ENCODE measurements at places on chromosomes 2 and 18.

- DNase-seq = no peak
Observed at GRCh38 chr18:35158728-35159450, 81.9 kb upstream of the ZNF397 start.

GRCh38 chr18:49698525-49699025, 114.8 kb downstream of the ACAA2 start:
- DNase-seq = no peak

DNA sequence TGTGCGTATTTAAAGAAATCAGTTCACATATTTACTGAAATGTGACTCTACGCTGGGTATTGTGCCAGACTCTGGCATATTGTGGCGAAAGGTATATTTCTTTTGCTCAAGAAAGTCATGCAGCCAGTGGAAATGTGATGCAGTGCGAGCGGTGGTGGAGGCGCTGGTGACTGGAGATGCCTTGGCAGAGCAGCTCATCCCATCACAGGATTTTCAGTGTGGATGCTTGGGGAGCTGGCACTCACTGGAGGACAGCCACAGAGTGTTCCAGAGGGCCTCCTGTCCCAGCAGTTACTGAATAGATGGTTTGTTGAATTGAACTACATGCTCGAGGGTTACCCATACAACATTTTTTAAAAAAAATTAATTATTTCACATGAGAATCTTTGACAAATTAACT, 117.6 kb downstream of the ZNF407 start:
- no peak for DNase-seq

- peak; percentile 83 for DNase-seq
Observed at GRCh38 chr2:96258166-96259022, 7.4 kb downstream of the TMEM127 start.

GRCh38 chr2:11753452-11753885, 7.0 kb downstream of the LPIN1 start:
- no peak for DNase-seq

DNA sequence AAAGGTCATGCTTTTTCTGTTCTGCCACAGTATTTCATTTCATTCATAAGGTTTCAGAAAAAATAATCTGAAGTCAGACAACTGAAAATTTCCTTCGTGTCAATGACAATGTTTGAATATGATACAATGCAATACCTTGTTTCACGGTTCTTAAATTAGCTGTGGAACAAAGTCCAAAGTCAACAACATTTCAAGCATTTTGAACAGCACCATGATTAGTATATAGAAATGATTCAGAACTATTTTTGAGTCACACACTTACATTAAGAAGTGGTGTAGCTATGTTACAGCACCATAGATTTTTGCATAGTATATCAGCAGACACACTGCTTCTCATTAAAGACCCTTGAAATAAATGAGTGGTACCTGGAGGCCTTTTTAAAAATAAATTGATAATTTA, 178.3 kb upstream of the DSEL start:
- no peak for DNase-seq

- DNase-seq = no peak
Observed at GRCh38 chr2:190446750-190447516, 38.8 kb downstream of the MFSD6 start.

GRCh38 chr2:236601316-236602202, 31.9 kb downstream of the ACKR3 start:
- no peak for DNase-seq

GRCh38 chr2:119011162-119011909, 69.3 kb downstream of the MARCO start:
- DNase-seq = peak; percentile 74

- peak; percentile 82 for DNase-seq
Observed at GRCh38 chr2:61470122-61470951, 550 bp downstream of the USP34 start.

DNA sequence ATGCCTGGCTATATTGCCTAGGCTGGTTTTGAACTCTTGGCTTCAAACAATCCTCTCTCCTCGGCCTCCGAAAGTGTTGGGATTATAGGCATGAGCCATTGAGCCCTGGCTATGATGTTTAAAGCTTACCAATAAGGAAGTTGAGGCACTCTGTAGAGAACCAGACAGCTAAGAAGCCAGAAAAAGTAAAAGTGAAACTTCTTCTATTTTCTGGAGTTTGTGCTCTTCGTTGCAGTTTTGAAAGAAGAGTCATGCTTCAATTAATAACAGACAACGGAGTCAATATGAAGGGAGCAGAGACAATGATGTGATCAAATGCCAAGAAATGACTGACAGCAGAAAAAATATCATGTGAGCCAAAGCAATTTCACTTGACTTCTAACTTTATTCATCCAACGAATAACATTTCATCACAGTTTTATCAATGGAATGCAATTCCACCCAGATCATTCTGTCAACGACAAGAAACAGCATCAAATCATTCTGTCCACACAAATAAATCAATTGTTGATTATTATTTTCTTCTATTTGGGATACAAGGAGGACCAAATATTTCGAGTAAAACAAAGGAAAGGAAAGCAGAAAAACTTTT, 175.5 kb upstream of the CELF4 start:
- no peak for DNase-seq

DNA sequence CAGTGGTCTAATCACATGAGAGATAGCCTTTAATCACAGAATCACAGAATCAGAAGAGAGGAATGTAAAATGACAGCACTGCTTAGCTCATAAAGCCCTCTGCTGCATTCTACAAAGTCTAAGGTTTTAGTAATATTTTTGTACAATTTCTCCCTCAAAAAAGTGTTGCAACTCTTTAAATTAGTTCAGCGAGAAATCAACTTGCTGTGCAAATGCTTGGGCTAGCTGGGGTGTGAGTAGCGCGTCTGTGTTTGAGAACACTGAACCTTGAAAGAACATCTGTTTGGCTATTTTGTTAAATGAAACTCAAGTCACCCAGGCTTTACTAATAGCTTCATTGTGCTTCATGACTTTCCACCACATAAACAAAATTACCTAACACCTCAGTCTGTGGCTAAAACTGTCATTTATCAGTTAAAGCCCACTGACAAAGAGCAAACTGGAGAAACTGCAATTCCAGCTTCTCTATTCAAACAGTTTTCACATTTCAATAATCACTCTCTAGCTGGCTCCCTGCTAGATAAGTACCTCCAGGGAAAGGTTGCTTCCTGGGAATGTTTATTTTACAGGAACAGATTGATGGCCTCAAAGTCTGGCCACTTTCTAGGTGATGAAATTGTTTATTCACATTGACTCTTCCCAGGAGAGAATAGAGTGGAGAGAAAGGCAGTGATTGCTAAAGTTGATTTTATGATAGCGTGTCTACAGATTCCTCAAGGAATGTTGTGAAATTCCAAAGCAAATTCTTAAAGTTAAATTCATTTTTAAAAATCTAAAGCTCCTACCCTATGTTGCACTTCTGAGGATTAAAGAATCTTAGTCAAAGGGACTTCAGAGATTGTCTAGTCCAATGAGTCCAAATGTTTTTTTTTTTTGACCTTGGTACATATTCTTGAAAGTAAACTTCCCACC, 36.0 kb upstream of the STAT1 start:
- DNase-seq = peak; percentile 42

DNA sequence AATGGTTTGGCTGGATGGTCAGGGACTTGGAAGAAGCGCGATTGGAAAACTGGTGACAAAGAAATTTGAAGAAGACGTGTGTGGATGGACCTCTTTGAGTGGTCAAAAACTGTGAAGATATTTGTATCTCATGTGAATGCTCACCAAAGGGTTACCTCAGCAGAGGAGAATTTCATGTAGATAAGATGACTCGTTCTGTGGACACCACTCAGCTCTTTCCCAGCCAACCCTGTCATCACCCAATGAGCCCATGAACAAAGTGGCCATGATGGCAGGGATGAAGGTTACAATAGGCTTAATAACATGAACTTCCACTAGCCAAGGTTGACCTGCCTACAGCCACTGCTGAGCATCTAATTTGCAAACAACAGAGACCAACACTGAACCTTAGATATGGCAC, 248.3 kb downstream of the KCNE4 start:
- DNase-seq = no peak

- no peak for DNase-seq
Observed at GRCh38 chr2:170006587-170007325, 171.2 kb upstream of the MYO3B start.

DNA sequence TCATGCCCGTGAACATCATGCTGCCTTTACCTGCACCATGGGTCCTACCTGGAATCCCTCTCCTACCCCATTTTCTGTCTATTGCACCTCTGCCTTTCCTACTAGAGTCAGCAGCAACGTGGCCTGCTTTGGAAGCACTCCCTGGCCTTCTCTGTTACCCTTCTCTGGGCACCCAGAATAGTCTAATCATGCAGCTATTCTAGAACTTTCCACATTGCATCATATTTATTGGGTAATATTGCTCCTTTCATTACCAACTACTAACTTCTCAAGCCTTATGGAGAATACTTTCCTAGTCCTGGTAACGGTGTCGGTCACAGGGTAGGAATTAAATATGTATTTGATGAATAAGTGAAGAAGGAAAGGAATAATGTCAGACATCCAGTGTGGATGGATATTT, 33.3 kb upstream of the CREG2 start:
- no peak for DNase-seq

- DNase-seq = peak; percentile 43
Observed at GRCh38 chr2:208040199-208041171, 15.2 kb upstream of the PLEKHM3 start.

GRCh38 chr2:234840336-234840735, 111.5 kb upstream of the SH3BP4 start:
- DNase-seq = no peak

- no peak for DNase-seq
Observed at GRCh38 chr2:174972924-174973323, 32.3 kb downstream of the CHN1 start.

- no peak for DNase-seq
Observed at GRCh38 chr2:162798407-162798806, 40.2 kb downstream of the KCNH7 start.

- no peak for DNase-seq
Observed at GRCh38 chr2:167785606-167786216, 461.7 kb downstream of the STK39 start.

DNA sequence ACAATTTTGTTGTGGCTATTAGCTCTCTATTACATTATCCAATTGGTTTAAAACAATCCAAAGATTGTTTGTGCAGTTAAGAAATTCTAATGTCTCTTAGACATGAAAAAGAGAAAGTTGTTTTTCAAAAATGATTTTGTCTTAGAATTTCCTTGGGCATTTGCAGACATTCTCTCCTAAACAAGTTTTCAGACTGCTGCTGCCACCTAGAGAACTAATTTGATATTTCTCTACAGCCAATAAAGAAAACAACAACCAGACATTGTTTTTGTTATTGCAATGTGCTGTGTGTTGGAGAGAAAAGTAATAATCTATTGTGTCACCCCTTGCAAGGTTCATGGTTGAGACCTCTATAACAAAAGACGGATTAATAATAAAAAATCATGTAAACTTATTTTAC, 119.0 kb upstream of the SYT4 start:
- peak; percentile 4 for DNase-seq

GRCh38 chr18:35389095-35389618, 12.0 kb upstream of the ZNF396 start:
- DNase-seq = no peak

DNA sequence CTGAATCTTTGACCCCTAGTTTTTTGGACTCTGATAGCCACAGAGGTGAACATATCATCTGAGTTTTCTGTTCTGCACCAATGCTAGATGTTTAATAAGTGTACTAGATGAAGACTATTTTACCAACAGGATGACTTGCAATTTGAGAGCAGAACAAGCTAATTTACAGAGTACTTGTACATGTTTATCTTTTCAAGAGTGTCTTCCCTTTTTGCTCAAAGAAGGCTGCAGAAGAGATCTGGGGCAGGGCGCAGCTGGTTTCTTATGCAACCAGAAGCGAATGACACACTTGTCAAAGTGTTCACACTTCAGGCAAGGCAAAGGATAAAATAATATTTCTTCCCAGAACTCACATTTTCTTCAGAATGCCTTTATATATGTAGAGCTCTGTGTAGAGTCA, 86.0 kb downstream of the VWA3B start:
- DNase-seq = no peak

DNA sequence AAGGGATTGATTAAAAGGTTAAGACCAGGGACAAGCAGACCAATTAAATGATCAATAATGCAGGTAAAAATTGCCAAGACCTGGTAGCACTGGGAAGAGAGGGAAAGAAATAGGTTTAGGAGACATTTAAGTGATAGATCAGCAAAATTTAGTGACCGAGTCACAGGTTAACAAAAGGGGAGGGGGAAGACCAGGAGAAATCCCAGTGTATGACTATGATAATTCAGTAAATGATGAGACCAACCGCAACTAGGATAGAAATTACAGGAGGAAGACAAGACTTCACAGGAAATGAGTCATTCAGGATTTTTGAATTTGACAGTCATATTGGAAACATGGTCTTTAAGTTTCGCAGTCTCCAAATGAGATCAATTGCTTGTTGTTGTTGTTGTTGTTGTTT, 62.9 kb downstream of the COBLL1 start:
- DNase-seq = no peak

DNA sequence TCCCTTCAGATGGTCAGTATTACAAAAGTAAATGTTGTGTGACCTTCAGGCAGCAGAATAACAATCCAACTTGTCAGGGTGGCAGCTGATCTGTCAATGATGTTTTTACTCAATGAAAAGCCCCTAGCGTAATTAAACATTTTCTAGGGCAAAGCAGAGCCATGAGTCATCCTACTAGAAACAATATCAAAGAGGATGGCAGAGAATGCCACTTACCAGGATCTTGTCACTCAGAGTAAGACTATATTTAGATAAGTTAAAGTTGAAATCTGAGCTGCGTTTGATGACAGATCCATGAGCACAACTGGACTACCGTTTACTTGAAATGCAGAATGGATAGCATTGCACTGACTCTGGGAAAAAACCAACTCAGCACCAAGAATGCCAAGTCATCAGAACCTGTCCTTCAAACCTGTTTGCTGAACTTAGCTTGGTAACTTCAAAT, 612.6 kb upstream of the ACVR2A start:
- no peak for DNase-seq

All from NCI-H524 (cell line).